Renal cortex interstitium (tissue), 15 donors: ENCODE measurements at places on chromosomes 6 and 20.

- no peak for DNase-seq
Measured at GRCh38 chr20:32641464-32641863, 32.3 kb downstream of the C20orf203 start.

DNA sequence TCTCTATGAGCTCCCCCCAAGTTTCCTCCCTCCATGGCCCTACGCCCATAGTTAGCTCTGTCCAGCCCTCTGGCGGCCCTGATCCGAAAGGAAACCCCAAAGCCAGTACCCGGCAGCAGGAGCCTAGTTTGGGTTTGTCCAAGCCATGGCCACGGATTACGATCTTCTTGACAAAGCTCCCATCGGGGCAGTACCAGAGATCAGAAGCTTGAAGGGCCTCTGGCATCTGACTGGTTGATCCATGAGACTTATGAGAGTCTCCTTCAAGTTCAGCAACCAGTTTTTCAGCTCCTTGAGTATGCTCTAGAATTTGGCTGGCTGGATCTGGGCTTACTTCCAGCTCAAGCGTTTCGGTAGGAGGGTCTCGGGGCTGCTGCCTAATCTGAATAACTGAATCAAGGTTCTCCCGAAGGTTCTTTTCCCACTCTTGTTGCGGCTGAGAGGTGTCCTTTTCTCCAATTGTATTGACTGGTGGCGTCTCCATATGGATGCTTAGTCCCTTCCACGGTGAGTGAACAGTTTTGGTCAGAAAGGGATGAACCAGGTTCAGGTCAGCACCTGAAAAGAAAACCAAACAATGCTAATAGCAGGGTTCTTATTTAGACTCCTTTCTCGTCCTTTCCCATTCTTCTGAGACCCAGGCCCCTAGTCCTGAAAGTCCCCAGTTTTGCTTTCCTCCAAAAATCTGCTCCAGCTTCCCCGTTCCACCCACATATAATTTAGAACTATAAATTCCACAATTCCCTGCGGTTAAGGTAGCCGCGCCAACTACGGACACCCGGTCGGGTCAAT is 595 bp downstream of the FKBPL start:
- no peak for DNase-seq

DNA sequence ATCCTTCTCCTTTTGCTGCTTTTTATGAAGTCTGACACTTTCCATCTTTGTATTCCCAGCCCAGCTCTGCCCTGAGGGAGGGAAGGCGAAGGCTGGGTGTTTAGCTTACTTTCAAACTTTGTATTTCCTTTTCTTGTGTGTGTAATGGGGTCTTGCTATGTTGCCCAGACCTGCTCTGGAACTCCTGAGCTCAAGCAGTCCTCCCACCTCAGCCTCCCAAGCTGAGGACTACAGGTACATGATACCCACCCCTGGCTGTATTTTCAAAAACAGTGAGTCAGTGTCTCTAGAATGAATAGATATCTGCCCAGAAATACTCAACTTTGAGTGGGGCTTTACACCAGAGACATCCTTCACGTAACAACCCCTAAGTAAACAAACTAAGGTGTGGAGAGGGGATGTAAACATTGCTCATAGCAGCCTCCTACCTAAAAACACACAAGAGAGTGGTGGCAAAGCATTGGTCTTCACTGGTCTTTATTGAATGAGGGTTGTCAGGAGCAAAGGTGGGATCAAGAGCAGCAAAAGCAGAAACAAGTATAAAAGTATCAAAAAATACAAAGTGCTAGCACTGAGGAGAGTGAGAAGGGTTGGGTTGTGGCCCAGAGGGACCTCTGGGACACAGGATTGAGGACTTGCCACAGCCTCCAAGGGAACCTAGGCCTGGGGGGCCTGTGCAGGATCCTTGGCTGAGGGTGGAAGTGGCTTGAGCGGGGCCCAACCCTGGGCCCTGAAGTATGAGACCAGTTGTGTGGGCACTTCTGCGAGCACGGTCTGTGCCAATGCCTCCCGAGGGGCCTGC is 10.2 kb downstream of the SPAG4 start:
- DNase-seq = no peak

DNA sequence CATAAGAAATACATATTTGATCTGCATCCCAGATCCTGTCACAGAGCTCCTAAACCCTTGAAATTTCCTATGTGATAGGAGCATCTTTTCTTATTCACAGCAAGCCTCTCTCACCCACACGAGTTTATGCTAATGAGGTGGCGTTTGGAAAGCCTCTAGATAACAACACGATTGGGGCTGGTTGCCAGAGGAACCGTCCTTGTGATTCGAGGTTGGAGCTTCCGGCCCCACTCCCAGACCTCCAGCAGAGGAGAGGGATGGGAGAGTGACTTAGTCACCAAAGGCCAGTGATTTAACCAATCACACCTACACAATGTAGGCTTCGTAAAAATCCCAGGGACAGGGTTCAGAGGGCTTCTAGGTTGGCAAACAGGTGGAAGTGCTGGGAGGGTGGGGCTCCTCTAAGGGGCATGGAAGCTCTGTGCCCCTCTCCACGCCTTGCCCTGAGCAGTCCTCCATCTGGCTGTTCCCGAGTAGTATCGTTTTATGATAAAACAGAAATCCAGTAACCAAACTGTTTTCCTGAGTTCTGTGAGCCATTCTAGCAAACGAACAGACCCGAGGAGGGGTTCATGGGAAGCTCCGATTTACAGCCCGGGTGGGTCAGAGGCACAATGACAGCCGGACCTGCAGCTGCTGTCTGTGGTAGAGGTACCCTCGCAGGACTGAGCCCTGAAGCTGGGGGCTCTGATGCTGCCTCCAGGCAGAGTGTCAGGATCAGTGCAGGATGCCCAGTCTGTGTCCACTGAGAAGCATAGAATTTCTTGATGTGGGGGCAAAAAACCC is 238.1 kb upstream of the ARID1B start:
- DNase-seq = no peak

- no peak for DNase-seq
Measured at GRCh38 chr6:1615853-1616420, 6.2 kb downstream of the FOXC1 start.

- DNase-seq = no peak
Measured at GRCh38 chr6:131519670-131520436, 53.2 kb upstream of the ARG1 start.

- DNase-seq = no peak
Measured at GRCh38 chr6:925656-926213, 232.8 kb upstream of the EXOC2 start.

- no peak for DNase-seq
Measured at GRCh38 chr6:4603856-4604369, 172.3 kb upstream of the CDYL start.

GRCh38 chr6:16803294-16804200 is 42.3 kb upstream of the ATXN1 start:
- DNase-seq = peak; percentile 84

- DNase-seq = no peak
Measured at GRCh38 chr6:168660400-168660945, 219.5 kb downstream of the SMOC2 start.

DNA sequence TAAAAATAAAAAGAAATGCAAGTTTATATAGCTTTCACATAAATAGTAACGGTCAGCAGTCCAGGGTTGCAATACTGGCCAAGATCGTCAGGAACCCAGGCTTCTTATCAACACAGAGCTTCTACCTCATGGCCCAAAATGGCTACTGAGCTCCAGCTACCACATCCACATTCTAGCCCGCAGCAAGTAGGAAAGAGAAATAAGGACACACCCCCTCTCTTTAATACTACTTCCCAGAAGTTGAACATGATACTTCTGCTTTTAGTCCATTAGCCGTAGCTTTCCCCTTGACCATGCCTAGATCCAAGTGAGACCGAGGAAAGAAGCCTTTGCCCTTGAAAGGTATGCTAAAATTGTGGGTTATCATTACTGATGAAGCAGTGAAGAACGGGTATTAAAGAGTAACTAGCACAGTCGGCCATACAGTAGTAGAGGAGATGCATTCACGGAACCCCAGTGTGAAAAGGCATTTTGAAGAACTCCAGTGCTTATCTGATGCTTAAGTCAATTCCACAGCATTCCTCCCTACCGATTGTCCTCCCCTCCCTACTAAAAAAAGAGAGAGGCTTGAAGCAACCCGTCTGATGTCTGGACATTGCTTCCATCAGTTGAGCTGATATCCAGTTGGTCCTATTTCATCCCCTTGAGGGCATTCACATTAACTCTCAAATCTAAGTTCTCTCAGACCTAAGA is 226.9 kb upstream of the RREB1 start:
- no peak for DNase-seq

GRCh38 chr6:169994739-169995138 is 243.3 kb downstream of the ERMARD start:
- no peak for DNase-seq

- no peak for DNase-seq
Measured at GRCh38 chr20:37288091-37288490, 1.4 kb upstream of the MANBAL start.

- no peak for DNase-seq
Measured at GRCh38 chr6:160049346-160049745, 72.3 kb upstream of the SLC22A1 start.

DNA sequence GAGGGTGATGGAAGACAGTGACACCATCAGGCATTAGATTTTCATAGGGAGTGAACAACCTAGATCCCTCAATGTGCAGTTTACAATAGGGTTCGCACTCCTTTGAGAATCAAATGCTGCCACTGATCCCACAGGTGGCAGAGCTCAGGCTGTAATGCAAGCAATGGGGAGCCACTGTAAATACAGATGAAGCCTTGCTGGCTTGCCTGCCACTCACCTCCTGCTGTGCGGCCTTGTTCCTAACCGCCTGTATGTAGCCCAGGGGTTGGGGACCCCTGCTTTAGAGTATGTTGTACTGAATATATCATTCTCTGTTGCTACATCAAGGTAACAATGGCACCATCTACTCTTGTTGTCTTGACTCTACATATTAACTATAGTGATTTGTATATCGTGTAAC is 37.1 kb downstream of the TPD52L1 start:
- DNase-seq = no peak

DNA sequence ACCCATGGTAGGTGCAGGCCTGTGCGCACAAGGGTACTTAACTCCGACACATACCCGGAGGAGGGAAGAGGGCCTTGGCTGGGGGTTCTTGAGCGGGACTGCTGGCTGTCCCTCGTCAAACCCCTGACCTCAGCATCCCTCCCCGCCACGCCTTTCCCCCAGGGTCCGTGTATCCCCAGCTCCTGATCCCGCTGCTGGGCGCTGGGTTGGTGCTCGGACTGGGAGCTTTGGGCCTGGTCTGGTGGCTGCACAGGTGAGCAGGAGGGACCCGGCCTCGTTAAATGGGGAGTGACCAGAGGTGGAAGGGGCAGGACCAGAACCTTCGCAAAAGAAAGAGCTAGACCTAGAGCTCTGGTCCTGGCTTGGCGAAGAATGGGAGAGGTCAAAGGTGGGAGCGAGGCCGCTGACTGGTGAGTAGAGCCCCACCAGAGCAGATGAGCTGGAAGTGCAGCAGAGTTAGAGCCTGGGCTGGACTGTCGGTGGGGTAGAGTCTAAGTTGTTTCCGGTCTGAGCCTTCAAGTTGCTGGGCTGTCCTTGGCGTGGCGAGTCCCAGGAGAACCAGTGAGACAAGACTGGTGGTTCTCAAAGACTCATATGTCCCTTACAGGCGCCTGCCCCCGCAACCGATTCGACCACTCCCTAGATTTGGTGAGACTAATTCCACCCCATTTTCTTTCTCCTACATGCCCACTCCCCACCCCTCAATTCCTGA is 963 bp downstream of the MPIG6B start:
- no peak for DNase-seq

- DNase-seq = no peak
Measured at GRCh38 chr20:63232235-63233060, 3.3 kb upstream of the BIRC7 start.

DNA sequence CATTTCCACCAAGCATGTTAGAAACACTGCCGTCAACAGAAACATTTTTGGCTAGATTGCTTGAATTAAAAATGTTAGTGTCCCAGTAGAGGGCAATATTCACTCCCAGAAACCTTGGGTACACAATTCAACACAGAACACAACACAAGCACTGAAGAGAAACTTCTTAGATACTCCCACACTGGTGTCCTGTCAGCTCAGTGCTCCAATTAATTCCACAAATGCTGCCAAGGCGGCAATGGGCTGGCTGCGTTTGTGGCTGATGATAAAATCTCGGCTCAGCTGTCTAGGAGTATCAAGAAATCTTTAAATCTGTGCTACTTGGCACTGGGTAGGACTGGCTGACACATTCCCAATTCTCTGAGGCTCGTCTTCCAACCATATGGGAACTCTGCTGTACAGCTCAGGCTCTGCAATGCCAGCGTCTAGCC is 39.3 kb downstream of the BEND3 start:
- peak; percentile 69 for DNase-seq

DNA sequence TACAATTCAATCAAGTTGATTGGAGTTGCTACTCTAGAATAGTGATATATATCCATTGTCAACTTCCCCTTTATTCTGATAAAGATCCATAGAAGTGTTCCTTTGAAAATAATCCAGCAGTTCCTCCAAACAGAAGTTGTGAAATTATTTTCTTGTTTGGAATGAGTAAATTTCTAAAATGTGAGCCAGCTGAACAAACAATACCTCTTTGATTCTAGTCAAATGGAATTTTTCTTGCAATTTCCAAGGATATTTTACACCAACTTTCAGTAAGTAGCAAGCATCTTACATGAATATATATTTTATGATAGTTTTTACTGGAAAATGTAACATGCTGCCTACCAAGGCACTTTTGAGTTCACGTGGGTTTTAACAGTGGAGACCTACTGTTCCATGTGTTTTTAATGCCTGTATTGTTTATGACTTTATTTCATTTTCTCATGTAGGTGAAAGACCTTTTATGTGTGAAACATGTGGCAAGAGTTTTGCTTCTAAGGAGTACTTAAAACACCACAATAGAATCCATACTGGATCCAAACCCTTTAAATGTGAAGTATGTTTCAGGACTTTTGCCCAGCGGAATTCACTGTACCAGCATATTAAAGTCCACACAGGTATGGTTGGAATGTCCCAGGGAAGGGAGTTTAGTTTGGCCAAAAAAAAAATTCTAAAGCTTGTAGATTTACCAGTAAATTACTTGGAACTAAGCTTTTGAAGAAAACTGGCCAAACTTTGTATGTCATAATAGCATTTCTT is 6.5 kb downstream of the GZF1 start:
- DNase-seq = no peak

GRCh38 chr6:151196555-151196954 is 43.2 kb upstream of the AKAP12 start:
- DNase-seq = no peak

DNA sequence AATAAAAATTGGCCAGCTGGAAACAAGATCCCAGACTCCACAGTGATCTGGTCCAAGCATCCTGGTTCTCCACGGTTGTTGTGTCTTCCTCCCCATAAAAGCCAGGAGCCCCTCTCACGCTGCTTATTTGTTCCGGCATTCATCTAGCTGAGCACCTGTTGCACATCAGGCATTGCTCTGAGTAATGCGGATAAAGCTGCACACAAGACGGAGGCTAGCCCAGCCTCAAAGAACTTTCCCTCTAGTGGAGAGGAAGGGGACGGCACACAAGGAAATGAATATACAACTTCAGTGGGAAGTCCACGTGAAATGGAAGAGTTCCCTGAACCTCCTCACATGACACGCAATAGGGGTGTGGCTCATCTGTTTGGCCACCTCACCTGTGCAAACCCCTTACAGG is 30.3 kb upstream of the NXT1 start:
- no peak for DNase-seq
